ENCODE measurements at places on chromosomes 5 and 9. TPM values are rescaled to one million over a fixed set of nuclear protein-coding genes. Genes with fewer than 3 reads are reported as not detected.

- H3K36me3 ChIP-seq: no peaks in the 10 kb centered on the region
- H3K27me3 ChIP-seq: peaks cover 9% of the 10 kb centered on the region
Observed at GRCh38 chr5:59393585-59394420, 499.7 kb downstream of the PDE4D start.

SEMA6A gene
- total RNA-seq: 0.23 TPM

GRCh38 chr9:125683486-125683885, 23.5 kb downstream of the MAPKAP1 start:
- no peaks in the 10 kb centered on the region for H3K27me3 ChIP-seq
- no peak for DNase-seq
- H3K27ac ChIP-seq: no peak overlapping the region
- peaks cover 6% of the 10 kb centered on the region for H3K36me3 ChIP-seq
- peaks cover 10% of the 10 kb centered on the region for H3K4me1 ChIP-seq

PCDHGA12 gene
- total RNA-seq: not detected

- peak overlapping the region; percentile 23 for H3K27ac ChIP-seq
- no peak for DNase-seq
- H3K27me3 ChIP-seq: peaks cover 4% of the 10 kb centered on the region
- H3K36me3 ChIP-seq: no peaks in the 10 kb centered on the region
- H3K4me1 ChIP-seq: peaks cover 32% of the 10 kb centered on the region
Observed at GRCh38 chr9:96423985-96424336, 5.8 kb upstream of the ZNF367 start.

ANKRD55 gene
- 1.0 TPM for total RNA-seq

DNA sequence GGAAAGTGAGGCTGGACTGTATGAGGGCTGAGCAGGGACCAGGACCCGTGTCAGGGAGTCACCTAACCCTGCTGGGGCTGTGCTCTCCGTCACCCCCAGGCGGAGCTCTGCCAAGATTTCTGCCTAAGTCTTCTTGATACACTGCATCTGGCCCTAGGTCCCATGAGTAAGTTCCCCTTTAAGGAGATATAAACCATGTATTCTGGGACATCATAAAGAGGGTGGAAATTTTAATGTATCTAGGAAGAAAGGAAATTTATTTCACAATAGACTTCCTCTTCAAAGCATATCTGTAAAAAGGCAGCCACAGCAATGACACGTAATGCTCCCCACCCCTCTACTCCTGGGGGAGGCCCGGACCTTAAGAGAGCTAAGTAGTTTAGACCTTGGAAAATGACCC, 183.4 kb downstream of the FBXL7 start:
- DNase-seq: no peak
- H3K27ac ChIP-seq: no peak overlapping the region
- no peaks in the 10 kb centered on the region for H3K27me3 ChIP-seq
- H3K36me3 ChIP-seq: no peaks in the 10 kb centered on the region
- no peak overlapping the region for H3K4me3 ChIP-seq

- H3K27me3 ChIP-seq: peaks cover 13% of the 10 kb centered on the region
- H3K36me3 ChIP-seq: no peaks in the 10 kb centered on the region
- H3K4me3 ChIP-seq: no peak overlapping the region
- H3K27ac ChIP-seq: no peak overlapping the region
Observed at GRCh38 chr5:133409210-133409674, 203.1 kb downstream of the FSTL4 start.

CDH10 gene
- not detected for total RNA-seq

DNA sequence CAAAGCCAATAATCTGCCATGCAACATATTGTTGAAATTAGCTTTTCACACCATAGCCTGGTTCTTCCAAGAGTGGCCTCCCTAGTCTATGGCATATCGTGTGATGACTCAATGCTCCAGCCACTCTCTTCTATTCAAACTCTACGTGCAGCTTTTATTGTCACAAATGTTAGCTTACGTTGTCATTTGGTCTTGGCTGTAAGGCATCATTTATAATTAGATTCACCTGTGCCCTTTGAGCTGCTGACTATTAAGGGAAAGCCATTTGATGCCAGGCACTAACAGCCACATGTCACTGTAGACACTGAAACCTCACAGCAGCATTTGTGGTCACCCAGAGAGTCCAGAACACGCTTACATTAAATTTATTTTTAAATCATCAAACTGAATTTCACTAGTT, 66.8 kb downstream of the APBA1 start:
- no peak overlapping the region for H3K27ac ChIP-seq
- H3K27me3 ChIP-seq: peaks cover 2% of the 10 kb centered on the region
- H3K4me1 ChIP-seq: no peaks in the 10 kb centered on the region
- no peak overlapping the region for H3K4me3 ChIP-seq

DNA sequence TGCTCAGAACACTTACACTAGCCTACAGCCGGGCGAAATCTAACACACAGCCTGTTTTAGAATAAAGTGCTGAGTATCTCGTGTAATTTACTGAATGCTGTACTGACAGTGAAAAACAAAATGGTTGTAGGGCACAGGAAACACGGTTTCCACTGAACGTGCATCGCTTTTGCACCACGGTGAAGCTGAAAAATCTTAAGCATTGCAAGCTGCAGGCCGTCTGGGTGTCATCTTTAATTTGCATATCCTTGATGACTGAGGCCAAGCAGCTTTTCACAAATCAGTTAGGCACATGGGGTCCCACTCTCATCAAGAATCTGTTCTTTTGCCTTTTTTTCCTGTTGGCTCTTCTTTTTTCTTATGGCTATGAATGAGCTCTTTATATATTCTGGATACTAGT, 58.2 kb downstream of the CAMSAP1 start:
- no peaks in the 10 kb centered on the region for H3K27me3 ChIP-seq
- DNase-seq: no peak
- H3K4me3 ChIP-seq: no peak overlapping the region
- peaks cover 19% of the 10 kb centered on the region for H3K36me3 ChIP-seq
- no peak overlapping the region for H3K27ac ChIP-seq
